ENCODE measurements at places on chromosomes 11 and 22.

- DNase-seq = no peak
Measured at GRCh38 chr11:126676536-126676935, 321.1 kb downstream of the ST3GAL4 start.

DNA sequence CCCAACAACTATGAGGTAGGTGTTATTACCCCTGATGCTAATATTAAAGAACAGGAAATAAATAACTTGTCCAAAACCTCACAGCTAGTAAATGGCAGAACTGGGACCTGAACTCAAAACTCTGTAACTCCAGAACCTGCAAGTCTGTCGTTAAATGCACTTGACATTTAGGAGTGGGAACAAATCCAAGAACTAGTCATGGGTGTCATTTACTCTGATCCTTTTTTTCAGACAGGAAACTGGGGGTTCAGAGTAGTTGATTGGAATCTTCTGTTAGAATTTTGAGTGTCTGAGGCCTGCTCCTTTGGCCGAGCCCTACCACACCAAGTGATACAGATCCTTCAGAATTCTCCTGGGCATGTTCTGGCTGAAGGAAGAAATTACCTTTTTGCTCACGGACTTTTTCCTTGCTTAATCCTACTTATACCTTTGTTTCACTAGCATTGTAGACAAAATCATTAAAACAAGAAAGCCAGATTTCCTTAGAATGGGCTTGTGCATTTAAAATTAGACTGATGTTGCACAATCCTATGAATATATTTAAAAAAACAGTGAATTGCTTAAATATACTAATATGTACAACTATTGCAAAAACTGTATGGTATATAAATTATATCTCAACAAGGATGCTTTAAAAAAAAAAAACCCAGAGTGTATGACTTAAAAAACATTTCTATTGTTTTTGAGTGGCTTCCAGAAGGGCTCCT lies 1.4 kb upstream of the YAP1 start:
- no peak for DNase-seq

DNA sequence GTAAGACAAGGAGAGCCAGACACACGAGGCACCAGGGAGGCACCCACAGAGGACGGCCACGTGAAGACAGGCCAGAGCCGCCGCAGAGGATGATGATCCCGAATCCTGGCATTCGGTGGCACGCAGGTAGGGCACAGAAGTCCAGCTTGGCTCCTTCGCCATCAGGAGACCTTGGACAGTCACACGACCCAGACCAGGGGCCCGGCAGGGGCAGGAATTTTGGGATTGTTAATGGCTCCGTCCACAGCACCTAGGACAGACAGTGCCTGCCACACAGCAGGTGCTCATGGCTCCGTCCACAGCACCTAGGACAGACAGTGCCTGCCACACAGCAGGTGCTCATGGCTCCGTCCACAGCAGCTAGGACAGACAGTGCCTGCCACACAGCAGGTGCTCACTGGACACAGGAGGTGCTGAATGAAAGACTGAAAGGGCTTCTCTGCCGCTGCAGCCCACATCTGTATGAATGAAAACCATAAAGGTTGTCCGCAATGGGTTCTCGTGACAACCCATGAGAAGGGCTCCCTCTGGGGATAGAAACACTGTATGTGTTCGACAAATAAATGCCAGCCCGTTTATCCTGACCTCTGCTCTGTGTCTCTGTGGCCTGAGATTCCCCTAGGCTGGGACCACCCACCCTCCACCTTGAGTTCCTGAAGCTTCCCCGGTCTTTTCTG lies 341.6 kb downstream of the CTTN start:
- no peak for DNase-seq

DNA sequence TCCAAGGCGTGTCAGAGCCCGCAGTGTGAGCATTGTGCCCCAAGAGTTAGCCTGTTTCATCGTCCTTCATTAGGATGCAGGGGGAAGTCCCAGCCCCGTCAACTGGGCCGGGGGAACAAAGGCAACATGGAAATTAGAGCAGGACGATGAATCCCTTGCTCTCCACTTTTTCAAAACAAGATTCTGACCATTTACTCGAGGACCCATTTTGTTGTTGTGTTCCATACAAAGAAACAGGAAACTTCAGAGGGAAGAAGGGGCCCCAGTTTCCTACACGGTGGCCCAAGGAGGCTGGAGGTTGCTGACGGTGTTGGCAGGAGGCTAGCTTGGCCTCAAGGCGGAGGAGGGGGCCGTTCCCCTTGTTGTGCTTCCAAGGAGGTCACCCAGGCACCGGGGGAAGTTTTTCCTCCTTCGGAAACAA lies 44.0 kb upstream of the SLC1A2 start:
- DNase-seq = no peak

DNA sequence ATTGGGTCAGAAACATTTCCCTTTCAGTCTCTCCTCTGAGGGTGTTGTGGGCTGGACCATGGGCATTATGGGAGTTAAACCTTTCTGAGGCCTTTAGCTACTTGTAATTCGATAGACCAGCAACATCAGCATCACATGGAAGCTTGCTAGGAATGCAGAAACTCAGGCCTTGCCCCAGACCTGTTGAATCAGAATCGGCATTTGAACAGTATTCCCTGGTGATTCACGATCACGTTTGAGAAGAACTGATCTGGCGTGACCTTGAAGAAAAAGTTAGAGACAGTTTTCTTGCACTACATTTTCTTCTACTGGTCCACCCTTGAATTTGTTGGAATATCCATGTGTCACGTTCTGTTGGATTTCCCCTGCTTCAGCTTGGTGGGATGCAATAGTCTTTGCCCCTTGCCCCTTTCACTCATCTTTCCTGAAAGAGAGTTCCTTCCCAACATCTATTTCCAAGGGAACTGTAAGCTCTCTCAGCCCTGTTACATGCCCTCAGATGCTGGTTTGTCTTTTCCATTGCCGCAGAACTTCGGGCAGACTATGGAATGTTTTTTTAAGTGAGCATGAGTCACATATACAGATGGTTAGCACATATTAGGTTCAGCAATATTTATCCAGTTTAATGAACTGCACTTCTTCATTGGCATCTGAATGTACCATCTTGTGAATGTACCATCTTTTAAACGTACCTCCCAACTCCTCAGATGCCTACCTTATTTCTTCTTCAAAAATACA lies 23.9 kb downstream of the EHF start:
- DNase-seq = no peak

DNA sequence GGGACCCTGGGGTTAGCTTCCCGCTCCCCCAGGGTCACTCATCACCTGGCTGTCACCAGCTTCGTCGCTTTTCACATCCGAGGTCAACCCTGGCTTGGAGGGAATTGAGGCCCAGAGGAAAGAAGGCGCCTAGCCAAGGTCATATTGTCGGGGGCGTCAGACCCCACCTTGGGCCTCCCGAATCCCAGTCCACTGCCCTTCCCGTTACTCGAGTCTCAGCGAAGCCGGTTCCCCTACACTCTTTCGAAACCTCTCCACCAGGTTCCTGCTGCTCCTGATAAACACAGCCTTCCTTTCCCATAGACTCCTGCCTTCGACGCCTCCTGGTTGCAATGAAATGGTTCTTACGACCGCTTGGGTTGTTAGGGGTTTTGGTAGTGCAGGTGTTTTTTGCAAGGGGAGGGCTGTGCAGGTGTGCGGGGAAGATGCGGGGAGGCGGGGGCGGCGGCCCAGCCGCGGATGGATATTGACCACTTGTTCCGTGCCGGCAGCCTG lies 642 bp downstream of the NAA40 start:
- no peak for DNase-seq

DNA sequence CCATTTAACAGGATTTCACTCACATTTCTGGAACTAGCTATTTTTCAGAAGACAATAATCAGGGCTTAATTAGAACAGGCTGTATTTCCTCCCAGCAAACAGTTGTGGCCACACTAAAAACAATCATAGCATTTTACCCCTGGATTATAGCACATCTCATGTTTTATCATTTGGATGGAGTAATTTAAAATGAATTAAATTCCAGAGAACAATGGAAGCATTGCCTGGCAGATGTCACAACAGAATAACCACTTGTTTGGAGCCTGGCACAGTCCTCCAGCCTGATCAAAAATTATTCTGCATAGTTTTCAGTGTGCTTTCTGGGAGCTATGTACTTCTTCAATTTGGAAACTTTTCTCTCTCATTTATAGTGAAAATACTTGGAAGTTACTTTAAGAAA lies 9.2 kb downstream of the PRSS23 start:
- DNase-seq = no peak

DNA sequence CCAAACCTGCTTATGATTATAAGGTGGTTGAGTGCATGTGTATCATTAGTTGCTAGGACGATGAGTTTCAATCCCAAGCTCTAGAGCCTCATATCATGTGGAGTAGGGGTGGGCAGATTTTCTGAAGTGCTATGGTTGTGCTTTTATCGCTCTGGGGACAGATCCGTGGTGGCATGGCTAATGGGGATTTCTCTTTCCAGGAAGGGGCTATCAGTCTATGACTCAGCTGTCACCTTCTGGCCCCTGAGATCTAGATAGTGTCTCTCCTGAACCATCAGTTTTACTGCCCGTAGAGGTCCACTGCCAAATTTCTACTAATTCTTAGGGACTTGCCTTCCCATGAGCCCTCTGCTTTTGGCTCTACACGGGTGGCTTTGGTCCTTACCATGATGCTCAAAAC lies 51.8 kb downstream of the FDX1 start:
- no peak for DNase-seq

GRCh38 chr11:108524422-108524821 lies 26.2 kb upstream of the POGLUT3 start:
- DNase-seq = no peak

DNA sequence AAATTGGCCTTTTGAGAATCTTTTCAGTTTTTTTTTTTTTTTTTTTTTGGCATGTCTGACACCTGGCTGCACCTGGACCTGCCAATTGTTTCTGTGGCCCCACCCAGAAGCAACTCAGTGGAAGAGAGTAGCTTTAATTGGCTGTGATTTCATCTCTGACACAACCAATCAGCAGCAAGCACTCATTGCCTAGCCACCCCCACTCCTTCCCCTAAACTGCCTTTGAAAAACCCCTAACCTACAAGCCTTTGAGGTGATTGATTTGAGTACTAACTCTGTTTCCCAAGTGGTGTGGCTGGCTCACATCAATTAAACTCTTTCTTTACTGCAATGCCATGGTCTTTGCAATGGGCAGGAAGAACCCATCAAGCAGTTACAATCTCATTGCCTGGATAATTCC lies 98.2 kb upstream of the CHORDC1 start:
- no peak for DNase-seq

GRCh38 chr22:46573781-46574437 lies 36.5 kb upstream of the CELSR1 start:
- no peak for DNase-seq

DNA sequence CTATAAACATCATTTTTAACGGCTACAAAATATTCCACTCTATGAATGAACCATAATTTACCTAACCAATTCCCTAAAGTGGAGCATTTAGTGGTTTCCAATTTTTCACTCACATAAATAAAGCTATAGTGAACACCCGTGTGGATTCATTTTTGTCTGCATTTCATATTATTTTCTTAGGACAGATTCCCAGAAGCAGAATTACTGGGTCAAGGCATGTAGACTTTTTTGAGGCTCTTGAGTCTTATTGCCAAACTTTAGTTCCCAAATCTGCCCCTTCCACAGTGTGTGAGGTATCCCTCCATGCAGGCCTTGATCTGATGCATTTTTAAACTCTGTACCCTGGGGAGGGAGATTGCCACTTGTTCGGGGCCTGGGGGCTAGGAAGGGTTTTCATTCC lies 198.2 kb downstream of the TENM4 start:
- no peak for DNase-seq

DNA sequence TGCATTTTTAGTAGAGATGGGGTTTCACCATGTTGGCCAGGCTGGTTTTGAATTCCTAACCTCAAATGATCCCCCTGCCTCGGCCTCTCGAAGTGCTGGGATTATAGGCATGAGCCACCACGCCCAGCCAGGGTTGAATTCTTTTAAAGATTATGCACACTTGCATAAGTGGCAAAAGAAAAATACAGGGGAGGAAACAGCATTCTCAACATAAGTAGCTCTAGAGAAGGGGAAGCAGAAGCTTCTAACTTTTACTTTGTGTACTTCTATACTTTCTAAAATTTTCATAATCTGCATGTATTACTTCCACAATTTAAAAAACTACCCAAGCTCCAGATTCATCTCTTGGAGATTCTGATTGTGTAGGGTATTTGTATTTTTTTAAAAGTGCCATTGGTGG lies 108.0 kb downstream of the SLC1A2 start:
- no peak for DNase-seq

- no peak for DNase-seq
Measured at GRCh38 chr11:116051494-116051893, 547.3 kb upstream of the CADM1 start.

- no peak for DNase-seq
Measured at GRCh38 chr22:44638971-44639760, 62.8 kb upstream of the PRR5 start.
